ENCODE measurements at places on chromosomes 13 and 19. TPM values are rescaled to one million over a fixed set of nuclear protein-coding genes. Genes with fewer than 3 reads are reported as not detected.
A peak's percentile ranks its signal among the peaks of the same experiment; 100 is the strongest.

Gene KLK2
- not detected for total RNA-seq

DNA sequence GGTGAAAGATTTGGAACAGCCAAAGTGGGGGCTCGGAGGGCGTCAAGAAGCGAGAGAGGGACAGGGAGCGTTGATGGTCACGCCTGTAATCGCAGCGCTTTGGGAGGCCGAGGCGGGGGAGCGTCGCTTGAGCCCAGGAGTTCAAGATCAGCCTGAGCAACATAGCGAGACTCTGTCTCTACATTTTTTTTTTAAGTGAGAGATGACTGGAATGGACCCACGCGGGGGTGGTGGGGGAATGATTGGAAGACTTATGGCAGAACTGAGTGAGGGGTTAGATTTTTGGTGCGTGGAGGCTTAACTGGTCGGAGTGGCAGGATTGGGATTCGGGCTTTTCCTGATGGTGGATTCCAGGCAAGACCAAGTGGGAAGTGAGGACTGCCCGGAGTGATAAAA, 725 bp downstream of the PSMD8 start:
- peak overlapping the region; percentile 83 for H3K27ac ChIP-seq
- H3K36me3 ChIP-seq, result peaks cover 10% of the 10 kb centered on the region
- no peak for DNase-seq
- H3K27me3 ChIP-seq, result no peaks in the 10 kb centered on the region
- peaks cover 26% of the 10 kb centered on the region for H3K4me1 ChIP-seq
- H3K4me3 ChIP-seq, result peak overlapping the region; percentile 68

Gene CPT1C
- total RNA-seq, result 0.78 TPM

- H3K27ac ChIP-seq, result no peak overlapping the region
- DNase-seq, result no peak
- H3K4me3 ChIP-seq, result no peak overlapping the region
- peaks cover 8% of the 10 kb centered on the region for H3K4me1 ChIP-seq
- peaks cover 5% of the 10 kb centered on the region for H3K27me3 ChIP-seq
These were observed 30.3 kb upstream of the CYP2B6 start for GRCh38 chr19:40960780-40961179.

Gene TINCR
- 1.7 TPM for total RNA-seq

Measured in natural killer cell (primary cell).